Naive thymus-derived CD4-positive, alpha-beta T cell (primary cell): ENCODE measurements at places on chromosomes 4 and X. TPM values are rescaled to one million over a fixed set of nuclear protein-coding genes. Genes with fewer than 3 reads are reported as not detected.

DNA sequence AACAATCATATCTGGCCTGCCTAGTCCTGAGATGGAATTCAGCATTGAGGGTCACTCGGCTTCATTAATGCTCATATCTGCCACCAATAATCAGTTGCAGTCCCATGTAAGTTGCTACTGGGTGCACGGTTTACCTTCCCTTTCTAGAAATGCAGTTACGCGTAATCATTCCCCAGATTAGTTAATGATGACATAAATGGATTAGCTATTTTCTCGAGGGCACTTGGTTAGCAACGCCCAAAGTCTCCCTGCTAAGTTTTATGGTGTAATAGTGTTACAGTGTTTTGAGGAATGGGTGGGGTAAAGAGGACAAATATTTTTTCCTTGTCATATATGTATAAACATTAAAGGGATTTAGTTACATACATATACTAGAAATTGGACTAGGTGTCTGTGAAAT, 118.8 kb downstream of the MID1 start:
- DNase-seq: no peak

- no peak for DNase-seq
Measured at GRCh38 chr4:67779631-67780030, 25.4 kb upstream of the GNRHR start.

DNA sequence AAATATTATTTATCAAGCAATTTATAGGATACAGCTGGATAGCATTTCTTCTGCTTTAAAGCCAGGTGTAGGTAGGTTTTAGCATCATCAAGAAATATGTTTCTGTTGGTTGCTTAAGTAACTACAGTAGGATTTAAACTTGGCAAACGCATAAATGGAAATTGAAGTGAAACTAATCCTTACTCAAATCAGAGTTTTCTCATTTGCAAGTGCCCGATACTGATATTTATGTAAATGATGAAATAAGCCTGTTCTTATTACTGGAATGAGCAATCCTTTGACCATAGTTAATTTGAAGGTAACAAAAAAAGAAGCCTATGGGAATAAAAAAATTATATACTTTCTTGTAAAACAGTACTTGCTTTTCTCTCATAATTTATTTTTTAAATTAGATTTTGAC, 23.2 kb upstream of the PIGA start:
- DNase-seq: no peak

- no peak for DNase-seq
Measured at GRCh38 chrX:23883737-23884354, 23.9 kb downstream of the APOO start.

GRCh38 chr4:168248176-168248710, 70.3 kb downstream of the DDX60 start:
- no peak for DNase-seq

DNA sequence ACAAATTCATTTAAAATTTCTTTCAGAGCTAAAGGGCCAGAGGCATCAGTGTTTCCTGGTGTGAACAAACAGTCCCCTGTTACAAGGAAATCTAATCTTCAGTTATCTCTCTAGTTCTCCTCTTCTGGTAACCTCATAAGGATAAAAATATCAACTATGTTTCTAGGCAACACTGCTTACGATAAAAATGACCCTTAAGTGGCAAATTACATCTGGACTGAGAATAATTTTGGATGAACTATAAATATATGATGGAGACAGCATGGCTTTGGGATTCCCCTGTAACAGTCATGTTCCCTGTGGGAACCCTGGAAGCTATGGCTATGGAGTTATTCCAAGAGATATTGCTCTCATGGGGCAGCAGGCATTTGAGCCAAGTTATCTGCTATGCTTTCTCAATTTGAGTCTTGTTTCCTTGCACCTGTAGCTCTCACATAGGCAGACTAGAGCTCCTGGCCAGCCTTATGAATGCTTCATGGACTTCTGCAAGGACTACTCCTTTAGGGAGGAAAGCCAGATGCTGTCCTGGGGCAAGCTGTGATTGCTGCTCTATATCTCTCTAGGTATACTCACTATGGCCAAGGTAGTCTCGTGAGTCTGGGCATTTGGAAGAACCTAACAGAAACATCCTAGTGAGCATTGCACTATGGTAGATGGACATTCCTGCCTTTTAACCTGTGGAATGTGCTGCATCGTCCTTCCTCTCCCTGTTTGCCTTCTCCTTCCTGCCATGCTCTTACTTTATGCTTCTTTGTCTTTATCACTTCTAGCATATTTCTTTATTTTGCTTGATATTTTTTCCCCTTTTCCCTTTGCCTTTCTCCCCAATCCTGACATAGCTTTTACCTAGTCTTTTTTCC, 14.2 kb downstream of the C4orf33 start:
- no peak for DNase-seq

DNA sequence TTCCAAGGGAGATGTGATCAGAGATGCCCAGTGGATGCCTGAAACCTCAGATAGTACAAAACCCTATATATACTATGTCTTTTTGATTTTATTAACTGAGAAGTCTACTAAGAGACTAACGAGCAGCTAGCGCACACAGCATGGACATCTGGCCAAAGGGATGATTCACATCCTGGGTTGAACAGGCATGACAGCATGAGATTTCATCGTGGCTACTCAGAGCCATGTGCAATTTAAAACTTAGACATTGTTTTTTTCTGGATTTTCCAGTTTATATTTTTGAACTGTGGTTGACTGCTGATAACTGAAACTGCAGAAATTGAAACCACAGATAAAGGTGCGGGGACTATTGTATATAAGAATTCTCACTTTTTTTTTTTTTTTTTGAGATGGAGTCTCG, 2252.9 kb upstream of the AGA start:
- no peak for DNase-seq

GRCh38 chr4:177057186-177057585, 252.5 kb upstream of the NEIL3 start:
- DNase-seq: no peak

DNA sequence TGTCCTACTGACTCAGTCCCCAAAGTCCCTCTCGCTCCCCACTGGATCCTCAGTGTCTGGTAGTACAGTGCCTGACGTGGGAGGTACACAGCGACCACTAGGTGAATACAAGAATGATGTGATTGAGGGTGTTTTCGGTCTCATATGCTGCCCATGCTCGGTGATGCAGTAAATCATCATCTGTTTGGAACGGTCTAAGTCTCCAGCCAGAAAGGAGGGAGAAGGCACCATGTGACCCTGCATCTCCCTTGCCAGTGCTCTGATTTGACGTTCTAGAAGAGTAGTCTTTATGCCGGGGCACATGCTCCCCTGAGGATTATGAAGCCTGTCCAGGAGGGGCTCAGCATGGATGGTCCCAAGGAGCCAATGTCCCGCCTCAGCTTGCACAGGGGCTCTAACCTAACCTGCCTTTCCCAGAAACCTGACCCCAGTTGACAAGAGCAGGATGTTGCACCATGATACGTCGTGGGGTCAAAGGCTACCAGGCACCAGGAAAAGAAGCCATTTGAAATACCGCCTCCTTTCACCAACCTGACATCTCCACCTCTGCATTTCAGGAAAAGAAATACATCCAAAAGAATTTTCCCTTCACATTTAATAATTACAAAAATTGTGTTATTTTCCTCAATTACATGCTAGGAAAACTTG, 13.8 kb upstream of the PLXNB3 start:
- no peak for DNase-seq

GRCh38 chr4:39846120-39846519, 131.6 kb downstream of the PDS5A start:
- DNase-seq: no peak

ATP2B3 gene
- 0.05 TPM in 1 of 2 replicates, not detected in the other for total RNA-seq

CCSER1 gene
- 0.97 TPM for total RNA-seq

MSANTD1 gene
- total RNA-seq: 2.6 TPM

PIR gene
- not detected for total RNA-seq
